ENCODE measurements at places on chromosomes 7 and 10.

GRCh38 chr7:128323459-128324367, 20.0 kb downstream of the RBM28 start:
- DNase-seq, result peak; percentile 71

GRCh38 chr10:92656266-92656961, 33.3 kb upstream of the HHEX start:
- DNase-seq, result no peak

DNA sequence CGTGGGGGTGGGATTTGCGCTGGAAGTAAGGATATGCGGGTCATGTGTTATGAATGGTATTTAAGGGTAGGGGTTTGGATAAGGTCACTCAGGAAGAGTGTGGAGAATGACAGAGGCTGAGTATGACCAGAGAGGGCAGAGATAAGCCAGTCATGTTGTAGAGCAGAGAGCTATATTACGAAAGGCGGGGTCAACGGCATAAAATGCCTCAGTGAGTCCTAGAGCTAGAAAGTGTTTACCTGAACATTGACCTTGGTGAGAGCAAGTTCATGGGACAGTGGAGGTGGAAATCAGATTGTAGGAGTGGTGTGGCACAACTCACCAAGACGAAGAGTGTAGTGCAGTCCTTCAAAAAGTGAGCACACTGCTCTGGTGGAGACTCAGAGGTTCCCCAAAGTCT, 13.8 kb downstream of the LMOD2 start:
- DNase-seq, result no peak

GRCh38 chr10:97079448-97079847, 106.3 kb downstream of the SLIT1 start:
- no peak for DNase-seq

GRCh38 chr7:123944395-123944794, 19.4 kb downstream of the SPAM1 start:
- DNase-seq, result no peak

DNA sequence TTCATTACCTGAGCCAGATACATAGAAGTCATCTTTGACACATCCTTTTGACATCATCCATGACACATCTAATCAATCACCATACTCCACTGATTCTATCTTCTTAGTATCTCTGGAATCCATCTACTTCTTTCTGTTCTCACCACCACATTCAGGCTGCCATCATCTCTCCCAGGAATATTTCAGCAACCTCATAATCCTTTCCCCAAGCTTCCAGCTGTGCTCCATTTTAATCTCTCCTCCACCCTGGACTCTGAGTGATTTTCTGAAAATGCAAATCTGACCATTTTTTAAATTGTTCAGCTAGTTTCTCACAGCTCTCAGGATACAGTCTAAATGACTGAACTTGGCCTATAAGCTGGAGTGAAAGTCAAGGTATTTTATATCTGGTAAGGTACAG, 2.5 kb upstream of the BTRC start:
- DNase-seq, result no peak

GRCh38 chr7:19351341-19352304, 206.4 kb upstream of the FERD3L start:
- DNase-seq, result no peak

DNA sequence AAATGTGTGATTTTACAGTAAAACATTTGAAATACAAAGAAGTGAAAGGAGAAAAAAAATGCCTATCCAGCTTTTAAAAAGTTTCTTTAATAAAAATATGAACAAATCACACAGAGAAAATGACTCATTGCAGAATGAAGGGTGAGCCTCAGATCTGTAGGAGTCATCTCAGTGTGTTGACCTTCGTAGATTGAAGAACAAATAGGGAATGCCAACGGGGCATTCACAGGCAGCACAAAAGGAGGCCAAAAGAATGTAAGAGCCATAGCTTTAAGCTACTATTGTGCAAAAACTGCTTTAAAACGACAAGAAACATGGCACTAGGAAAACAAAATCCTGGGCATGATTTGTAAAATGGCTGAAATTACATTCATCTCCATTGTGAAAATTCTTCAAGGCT, 782.7 kb upstream of the CELF2 start:
- no peak for DNase-seq

GRCh38 chr7:148303295-148304082, 287.1 kb upstream of the C7orf33 start:
- DNase-seq, result no peak

GRCh38 chr7:106659963-106660861, 746 bp downstream of the CCDC71L start:
- DNase-seq, result peak; percentile 78

DNA sequence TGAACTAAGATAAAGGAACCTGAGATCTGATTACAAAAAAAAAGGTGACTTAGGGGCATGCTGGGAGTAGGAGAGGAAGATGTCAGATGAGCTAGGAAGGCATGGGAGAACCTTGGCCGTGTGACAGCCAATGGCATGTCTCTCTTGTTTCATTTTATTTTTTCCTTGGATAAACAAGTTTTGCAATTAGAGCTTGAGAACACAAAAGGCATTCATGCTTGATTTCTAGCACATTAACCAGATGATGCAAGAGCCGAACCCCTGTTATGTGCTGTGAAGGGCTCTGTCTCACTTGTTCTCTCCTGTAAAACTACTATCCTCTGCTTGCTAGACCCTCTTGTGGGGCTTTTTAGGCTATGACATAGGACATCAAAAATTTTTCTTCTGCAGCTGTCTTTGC, 134.3 kb upstream of the ASAH2 start:
- DNase-seq, result no peak

GRCh38 chr7:111401516-111401915, 160.8 kb downstream of the IMMP2L start:
- DNase-seq, result no peak

- no peak for DNase-seq
These were observed 235.5 kb downstream of the CCSER2 start for GRCh38 chr10:84563868-84564267.

DNA sequence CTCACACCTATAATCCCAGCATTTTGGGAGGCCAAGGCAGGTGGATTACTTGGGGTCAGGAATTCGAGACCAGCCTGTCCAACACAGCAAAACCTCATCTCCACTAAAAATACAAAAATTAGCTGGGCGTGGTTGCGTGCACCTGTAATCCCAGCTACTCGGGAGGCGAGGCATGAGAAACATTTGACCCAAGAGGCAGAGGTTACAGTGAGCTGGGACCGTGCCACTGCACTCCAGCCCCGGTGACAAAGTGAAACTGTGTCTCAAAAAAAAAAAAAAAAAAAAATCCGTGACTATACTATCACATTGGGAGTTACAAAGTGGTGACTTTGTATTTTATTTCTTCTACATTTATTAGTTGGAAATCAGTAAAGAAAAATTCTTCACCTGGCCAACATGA, 101.2 kb downstream of the EPC1 start:
- no peak for DNase-seq

DNA sequence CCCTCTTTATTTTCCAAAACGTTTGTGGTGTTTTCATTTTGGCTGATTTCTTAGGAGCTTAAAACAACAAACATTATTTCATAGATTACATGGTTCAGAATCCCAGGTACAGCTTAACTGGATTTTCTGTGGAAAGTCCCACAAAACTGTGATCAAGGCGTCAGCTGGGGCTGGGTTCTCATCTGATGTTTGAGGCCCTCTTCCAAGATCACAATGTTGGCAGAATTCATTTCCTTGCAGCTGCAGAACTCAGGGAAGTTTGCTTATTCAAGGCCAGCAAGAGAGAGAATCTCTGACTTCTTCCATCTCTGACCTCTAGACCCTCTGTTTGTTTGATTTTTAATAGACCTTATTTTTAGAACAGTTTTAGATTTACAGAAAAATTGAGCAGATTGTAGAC, 108.4 kb upstream of the AGK start:
- DNase-seq, result no peak

- DNase-seq, result no peak
These were observed 78.1 kb upstream of the RHEB start for GRCh38 chr7:151597541-151598444.

- no peak for DNase-seq
These were observed 65.3 kb downstream of the LMBR1 start for GRCh38 chr7:156827587-156828203.

- DNase-seq, result peak; percentile 81
These were observed at the start of gene SRRM3 for GRCh38 chr7:76201732-76202665. Gene SRRM3, plus strand, starts transcription at chr7:76201896. Its CDS starts 33,171 bp downstream, at chr7:76235067.

DNA sequence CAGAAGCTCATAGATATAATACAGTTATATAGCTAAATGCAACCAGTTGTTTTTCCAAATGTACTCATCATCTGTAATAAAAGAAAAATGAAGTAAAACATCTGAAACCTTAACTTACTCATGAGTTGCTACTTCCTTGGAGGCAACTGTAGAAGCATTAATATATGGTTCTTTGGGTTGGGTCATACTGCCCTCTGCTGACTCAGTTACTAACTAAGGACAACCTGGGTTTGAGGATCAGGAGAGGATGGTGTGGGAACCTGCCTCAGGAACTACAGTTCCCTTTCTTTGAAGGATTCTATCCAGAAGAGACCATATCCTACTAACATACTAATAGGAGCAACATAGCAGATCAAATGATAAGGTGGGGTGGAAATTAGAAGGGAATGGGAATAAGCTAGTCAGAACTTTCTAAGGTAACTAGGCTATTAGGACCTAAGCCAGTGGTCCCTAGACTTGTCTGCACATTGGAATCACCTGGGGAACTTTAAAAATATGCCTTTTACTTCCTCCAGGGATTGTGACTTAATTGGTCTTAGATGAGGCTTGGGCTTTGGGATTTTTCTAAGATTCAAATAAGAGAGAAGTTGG, 20.7 kb downstream of the COX15 start:
- peak; percentile 17 for DNase-seq

DNA sequence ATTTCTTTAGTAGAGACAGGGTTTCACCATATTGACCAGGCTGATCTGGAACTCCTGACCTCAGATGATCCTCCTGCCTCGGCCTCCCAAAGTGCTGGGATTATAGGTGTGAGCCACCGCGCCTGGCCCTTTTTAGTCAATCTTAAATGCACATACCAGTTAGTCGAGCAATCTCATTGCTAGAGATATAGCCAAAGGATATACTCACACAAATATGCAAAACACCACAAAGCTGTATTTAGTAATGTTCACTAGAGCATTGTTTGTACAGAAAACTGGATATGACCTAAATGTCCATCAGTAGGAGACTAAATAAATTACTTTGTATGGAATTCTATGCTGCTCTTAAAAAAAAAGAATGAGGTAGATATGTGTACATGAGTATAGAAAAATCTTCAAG, 24.5 kb upstream of the IL6 start:
- DNase-seq, result no peak

GRCh38 chr7:96786261-96786997, 76.8 kb upstream of the SEM1 start:
- peak; percentile 3 for DNase-seq

DNA sequence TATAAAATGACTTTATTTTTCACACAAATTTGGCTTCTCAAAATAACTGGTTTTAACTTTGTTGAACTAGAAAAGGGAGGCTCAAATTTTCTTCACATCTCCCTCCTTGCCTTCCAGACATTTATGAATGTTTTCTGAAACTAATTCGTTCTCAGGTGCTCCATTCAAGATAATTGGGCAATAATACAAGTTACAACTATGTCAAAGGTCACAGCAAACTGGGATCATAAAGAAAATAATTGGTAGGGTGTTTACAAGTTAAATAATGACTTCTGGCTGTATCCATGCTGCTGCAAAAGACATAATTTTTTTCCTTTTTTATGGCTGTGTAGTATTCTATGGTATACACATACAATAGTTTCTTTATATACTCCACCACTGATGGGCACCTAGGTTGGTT, 75.3 kb downstream of the MINPP1 start:
- no peak for DNase-seq

DNA sequence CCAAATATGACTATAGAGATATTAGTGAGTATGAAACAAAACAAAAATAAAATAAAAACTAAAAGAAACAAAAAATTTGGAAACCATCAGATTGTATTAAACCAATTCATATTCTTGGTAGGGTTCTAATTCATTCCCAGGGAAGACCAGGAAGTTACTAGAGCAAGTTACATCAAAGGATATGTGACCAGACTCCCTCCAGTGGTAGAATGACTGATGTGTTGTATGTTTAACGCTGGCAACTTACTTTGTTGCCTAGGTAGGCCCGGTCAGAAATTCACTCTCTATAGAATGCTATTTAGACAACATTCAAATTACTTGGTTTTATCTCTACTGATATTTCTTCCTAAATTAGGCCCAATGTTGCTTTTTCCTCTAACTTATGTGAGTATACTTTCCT, 5.2 kb downstream of the PHYHIPL start:
- no peak for DNase-seq

DNA sequence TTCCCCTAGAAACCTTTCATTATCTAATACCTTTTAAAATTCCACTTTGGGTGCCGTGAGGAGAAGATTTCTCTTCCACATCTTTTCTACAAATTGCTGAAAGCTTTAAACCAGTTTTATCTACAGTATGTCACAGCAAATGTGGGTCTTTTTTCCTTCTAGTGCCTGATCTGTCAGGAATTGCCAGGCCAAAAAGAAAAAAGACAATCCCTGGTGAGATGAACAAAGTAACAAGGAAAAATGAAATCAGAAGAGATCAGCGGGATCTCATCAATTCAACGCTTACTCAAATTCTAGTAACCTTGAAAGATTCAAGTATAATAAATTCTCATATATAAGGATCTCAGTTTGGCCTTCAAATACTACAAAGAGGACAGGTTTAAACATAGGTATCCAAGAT, 449.5 kb downstream of the CALN1 start:
- no peak for DNase-seq

DNA sequence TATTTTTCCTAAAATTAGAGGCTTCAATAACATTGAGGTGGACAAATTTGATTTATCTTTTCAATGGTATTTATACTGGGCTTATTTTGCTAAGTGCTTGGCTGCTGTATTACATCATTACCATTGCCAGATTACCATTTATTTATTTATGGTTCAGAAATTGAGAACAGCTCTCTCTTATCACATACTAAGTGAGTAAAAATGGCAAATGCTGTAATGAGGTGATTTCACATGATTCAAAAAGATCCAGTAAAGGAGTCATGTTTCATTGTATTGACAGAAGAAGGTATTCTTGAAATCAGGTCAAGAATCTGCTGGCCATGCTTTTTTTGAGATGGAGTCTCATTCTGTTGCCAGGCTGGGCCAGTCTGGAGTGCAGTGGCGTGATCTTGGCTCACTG, 322.6 kb downstream of the KIF20B start:
- no peak for DNase-seq

GRCh38 chr10:79346012-79346340, 1.3 kb upstream of the PPIF start:
- DNase-seq, result no peak

DNA sequence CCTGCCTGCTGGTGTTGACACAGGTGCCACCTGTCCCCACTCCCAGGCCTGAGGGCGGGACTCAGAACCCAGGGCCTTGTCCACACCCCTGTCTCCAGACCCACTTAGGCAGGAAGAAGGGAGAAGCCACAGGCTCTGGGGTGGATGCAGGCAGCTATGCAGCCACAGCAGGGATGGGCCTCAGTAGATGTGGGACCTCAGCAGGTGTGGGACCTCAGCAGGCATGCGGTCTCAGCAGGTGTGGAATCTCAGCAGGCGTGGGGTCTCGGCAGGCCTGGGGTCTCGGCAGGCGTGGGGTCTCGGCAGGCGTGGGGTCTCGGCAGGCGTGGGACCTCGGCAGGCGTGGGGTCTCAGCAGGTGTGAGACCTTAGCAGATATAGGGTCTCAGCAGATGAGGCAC, 118.0 kb upstream of the PITRM1 start:
- DNase-seq, result no peak

- DNase-seq, result no peak
These were observed 12.9 kb downstream of the SGCE start for GRCh38 chr7:94642838-94643653.
